ENCODE measurements at places on chromosomes 1 and 21.

DNA sequence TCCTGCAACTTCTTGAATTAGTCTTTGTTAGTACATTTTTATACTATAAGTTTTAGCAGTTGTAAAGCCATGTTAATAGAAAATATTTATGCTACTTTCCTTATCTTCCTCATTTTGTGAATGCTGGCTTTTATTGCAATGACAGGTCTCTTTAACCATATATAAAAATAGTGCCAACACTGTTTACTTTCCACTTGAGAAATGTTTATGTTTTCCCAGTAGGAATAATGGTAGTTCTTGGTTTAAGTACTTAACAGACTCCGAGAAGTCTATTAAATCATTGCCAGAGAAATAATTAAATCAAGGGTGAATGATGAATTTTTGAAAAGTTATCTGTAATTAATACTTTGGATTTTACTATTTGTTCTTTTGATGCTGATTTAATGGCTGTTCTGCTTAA, 9.7 kb downstream of the CHML start:
- no peak for DNase-seq

GRCh38 chr1:32859915-32860314, 10.8 kb downstream of the FNDC5 start:
- no peak for DNase-seq

DNA sequence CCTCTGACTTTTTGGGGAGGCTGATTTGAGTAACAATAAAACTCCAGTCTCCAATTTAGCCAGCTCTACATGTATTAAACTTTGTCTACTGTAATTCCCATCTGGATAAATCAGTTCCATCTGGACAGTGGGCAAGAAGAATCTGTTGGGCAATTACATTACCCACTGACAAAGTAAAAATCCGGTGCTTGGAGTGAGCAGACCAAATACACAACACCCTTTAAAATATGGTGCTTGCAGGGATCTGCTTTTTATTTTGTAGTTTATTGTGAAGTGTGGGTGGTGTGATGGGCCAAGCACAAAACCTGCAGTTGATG, 8.9 kb upstream of the CD55 start:
- DNase-seq, result no peak

DNA sequence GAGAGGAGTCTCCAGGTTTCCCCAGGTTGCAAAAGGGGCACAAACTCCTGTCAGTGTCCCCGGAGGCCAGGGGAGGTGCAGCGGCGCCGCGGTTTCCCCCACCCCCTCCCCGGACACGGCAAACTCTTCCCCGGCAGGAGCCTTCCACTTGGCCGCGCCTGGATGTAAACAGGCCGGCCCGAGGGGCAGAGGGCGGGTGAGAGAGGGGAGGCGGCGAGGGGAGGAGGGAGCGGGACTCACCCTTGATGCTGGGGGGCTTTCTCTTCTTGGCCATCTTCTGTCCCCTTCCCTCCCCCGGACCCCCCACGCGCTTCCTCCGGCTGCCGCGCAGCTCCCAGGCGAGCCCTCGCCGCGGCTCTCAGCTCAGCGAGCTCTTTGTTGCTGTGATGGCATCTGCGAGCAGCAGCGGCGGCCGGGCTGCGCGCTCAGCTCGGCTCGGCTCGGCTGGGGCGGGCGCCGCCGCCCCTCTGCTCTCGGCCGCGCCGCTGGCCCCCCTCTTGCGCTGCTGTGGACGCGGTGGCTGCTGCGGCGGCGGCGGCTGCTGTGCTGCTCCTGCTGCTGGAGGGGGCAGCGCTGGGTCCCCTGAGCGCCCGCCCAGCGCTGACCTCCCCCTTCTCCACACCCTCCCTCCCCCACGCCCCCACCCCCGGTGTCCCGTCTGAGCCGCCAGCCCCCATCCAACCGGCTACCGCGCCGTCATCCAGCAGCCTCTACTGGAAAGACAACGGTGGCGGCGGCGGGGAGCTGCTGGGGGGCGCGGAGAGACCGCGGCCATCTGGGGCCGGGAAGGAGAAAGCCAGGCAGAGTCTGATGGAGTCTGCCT, 4.9 kb upstream of the SLC44A5 start:
- no peak for DNase-seq

DNA sequence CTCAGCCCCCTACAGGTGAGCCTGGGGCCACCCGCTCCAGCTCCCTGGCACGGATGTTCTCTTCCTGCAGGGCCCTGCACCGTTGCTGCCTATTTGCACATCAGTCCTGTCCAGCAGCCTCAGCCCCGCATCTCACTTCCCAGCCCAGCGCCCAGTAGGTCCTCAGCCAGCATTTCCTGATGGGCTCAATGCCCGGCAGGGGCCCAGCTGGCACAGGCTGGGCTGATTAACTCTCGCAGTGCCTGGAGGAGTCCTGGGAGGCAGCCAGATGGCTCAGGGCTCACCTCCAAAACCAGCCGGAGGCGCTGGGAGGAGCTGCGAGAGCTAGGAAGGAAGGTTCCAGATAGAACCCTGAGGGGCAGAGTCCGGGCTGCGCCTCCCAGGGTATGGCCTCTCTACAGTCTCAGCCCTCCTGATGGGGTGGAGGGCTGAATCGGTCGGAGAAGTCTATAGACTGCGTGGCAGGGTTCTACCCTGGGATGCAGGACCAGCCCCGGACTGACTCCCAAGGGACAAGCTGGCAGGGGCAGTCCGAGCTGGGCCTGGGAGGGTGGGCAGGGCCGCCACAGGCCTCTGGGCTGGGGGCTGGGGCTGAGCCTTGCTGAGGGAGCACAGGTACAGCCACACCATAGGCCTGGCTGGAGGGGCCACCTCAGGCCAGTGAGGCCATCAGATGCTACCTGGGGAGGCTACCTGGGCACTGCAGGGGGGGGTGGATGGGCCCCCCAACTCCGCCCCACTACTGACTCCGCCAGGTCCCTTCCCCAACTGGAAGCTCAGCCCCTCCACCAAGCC, 19.2 kb upstream of the CLSTN1 start:
- no peak for DNase-seq

GRCh38 chr1:115077984-115078330, 11.3 kb downstream of the TSPAN2 start:
- DNase-seq, result no peak

DNA sequence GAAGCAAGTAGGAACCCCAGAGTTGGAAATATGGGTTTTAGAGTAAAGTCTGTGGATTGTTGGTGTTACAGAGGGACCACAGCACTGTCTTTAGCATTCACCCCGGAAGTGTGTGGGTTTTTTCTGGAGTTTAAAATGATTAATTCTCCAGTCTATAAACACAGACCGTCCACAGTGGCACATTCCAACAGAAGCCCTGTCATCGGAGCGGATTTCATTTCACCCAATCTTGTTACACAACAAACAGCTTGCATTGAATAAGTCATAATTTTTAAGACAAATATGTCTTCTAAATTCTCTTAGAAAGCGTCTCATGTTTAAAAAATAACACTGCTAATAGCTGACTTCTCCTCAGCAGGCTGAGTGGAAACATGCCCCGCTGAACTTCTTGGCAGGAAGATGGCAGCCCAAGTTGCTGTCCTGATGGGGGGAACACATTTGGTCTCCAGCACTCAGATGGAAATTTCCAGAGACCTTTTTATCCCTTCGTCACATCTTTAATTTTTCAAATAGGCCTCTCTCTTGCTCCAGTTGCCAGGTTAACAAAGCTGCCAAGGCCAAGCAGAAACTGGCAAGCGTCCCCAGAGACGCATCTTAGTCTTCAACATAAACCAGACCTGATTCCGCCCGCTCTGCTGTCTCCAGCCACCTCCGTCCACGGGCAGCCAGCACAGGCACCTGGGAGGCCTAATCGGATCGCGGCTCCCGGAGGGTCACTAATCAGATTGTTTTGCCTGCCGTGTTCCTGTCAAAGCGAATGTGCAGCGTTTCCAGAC, 28.8 kb upstream of the SLC19A1 start:
- DNase-seq, result no peak

DNA sequence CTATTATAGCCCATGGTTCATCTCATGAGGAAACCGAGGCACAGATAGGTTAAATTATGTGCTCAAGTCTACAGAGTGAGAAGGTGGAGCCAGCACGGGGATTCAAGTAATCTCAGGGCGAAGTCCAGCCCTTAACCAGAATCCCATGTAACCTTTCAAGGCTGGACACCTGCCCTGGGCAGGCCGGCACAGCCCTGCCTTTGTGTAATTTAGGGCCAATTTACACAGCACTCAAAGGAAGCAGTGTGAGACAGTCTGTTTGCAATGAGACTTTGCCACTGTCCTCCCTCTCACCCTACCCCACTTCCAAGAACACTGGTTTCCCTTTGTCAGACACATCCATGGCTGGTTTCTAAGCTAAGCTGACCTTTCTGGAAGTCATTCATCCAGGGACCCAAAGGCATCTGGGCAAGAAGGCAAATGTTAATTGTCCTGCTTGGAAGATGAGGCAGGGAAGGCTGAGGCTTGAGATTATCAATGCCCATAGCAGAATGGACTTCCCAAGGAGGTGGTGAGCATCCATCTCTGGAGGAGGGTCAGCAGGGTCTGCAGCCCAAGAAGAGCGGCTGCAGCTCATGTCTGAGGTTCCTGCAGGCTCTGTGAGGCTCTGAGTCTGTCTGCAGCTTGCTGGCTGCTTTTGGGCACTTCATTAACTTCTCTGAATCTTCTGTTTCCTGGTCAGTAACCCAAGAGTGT, 159.2 kb downstream of the TRABD2B start:
- no peak for DNase-seq

GRCh38 chr1:57381426-57381825, 42.4 kb downstream of the DAB1 start:
- no peak for DNase-seq

DNA sequence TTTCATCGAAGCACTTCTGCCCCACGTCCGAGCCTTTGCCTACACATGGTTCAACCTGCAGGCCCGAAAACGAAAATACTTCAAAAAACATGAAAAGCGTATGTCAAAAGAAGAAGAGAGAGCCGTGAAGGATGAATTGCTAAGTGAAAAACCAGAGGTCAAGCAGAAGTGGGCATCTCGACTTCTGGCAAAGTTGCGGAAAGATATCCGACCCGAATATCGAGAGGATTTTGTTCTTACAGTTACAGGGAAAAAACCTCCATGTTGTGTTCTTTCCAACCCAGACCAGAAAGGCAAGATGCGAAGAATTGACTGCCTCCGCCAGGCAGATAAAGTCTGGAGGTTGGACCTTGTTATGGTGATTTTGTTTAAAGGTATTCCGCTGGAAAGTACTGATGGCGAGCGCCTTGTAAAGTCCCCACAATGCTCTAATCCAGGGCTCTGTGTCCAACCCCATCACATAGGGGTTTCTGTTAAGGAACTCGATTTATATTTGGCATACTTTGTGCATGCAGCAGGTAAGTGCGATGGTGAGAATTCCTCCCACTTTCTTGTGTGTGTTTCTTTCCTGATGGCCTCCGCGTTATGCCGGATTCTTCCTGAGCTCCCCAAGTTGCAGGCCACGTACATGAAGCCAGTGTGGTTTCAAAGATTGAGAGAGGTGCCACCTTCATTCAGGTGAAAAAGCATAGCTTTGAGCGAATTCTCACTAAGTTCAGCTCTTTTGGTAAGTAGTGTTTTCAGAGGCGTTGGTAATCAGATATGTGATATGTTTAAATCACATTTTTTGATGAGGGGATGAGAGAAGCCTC, 6.0 kb downstream of the NFIA start:
- DNase-seq, result no peak

- DNase-seq, result no peak
Measured at GRCh38 chr21:43331962-43332828, 94.7 kb downstream of the SIK1 start.

GRCh38 chr1:44025816-44026215, 5.4 kb downstream of the SLC6A9 start:
- DNase-seq, result no peak

DNA sequence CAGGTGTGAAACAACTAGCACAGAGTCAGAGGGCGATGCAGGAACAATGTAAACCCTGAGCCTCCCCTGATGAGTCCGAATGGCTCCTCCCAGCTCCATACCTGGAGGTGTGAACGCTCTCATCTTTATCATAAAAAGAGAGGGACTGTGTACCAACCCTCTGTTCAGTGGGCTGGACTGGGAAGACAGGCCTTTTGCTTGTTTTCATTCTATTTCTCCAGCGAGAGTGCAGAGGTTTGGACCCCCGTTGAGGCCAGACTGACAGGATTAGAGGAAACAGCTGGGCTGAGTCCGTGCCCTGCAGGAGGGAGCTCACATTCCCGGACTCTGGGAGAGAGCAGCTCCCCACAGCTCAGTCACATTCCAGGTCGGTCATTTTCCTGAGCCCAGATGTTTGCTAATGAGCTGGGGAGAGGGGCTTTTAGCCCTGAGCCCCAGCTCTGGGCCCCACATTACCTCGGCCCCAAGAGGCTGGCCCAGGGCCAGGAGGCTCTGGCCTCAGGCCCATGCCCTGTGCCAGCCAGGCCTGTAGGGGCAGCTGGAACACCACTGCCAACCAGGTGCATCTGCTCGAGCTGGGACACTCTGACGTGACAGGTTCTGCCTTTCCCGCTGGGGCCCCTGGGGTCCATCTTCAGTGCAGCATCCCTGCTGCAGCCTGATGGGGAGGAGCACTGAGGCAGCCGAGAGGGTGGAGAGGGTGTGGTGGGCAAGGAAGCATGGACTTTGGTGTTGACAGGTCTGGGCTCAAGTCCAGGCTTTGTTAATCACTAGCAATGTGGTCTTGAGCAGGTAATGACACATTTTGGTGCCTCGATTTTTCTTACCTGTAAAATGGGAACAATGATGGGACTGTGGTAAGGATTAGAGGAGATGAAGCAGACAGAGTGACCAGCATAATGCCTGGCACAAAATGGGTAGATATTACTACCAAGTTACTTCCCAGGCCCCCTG, 3.5 kb upstream of the NBL1 start:
- no peak for DNase-seq

DNA sequence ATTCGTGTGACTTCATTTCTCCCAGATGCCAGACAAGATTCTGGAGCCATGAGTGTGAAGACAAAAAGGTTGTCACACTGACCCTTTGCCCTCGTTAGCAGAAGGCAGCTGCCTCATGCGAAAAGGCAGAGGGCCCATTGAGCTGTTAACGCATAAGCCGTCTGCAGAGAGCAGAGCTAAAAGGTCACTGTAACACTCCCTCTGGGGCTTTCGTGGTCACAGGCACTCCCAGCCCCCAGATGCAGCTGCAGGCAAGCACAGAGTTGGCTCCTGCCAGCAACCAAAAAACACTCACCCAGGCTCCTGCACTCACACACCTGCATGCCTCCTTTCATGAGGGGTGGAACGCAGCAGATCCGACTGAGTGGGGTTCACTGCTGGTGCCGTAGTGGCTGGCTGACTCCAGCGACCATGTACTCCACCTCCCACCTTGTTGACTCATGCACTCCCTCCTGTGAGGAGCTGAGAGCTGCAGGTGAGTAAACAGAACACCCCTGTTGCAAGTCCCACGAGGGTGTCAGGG, 287.5 kb downstream of the SMYD3 start:
- no peak for DNase-seq
